ENCODE measurements at places on chromosomes 3 and 15.

DNA sequence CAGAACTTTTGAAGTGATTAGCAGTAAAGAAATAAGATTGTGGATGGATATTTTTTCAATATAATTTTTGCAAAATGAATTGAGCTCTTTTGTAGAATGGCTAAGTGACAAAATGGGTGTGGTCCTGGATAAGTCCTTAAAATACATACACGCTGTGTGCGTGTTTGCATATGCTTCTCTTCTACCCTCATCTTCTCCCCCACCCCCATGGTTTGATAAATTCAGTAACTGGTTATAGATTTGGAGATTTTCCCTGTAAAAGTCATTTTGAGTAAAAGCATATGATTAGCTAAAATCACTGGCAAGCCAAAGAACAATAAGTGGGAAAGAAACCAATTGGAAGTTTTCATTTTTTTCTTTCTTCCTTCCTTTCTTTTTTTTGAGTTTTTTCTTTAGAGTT, 453.9 kb upstream of the MDFIC2 start:
- DNase-seq, result no peak

DNA sequence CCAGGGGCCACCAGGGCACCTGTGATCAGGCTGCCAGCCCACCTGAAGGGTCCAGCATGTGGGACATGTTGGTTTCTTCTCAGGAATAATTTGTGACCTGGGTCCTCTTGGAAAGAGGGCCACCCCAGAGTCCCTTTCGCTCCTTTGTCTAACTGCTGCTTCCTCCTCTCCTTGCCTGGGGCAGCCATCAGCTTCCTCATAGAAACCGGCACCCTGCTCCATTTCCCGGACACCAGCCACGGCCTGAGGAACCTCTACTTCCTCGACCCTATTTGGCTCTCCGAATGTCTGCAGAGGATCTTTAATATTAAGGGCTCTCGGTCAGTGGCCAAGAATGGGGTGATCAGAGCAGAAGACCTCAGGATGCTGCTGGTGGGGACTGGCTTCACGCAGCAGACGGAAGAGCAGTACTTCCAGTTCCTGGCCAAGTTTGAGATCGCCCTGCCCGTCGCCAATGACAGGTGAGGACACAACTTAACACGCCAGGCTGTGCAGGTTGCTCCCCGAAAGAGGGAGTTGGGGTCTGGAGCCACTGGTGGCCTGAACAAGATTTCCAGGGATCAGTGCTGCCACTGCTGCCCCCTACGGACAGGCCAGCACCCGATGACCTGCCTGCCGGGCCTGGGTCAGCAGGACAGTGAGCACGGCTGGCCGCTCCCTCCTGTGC, 109.7 kb downstream of the LRRK1 start:
- DNase-seq, result peak; percentile 52

GRCh38 chr3:87398168-87398801, 121.9 kb upstream of the POU1F1 start:
- DNase-seq, result no peak

DNA sequence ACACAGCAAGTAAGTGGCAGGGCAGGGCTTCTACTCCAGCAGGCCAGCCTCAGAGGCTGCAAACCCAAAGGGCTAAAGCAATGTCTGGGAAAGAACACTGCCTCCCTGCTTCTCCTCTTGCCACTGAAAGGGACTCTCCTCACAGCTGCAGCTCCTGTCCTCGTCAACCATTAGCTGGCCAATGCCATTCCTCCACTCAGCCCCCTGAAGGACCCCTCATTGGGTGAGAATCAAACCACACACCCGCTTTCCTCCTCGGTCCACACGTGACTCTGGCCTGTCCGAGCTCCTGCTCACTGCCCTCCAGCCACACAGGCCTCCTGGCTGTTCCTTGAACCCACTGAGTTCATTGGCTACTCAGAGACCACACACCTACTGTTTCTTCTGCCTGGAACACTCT, 253.7 kb upstream of the TLE3 start:
- no peak for DNase-seq

DNA sequence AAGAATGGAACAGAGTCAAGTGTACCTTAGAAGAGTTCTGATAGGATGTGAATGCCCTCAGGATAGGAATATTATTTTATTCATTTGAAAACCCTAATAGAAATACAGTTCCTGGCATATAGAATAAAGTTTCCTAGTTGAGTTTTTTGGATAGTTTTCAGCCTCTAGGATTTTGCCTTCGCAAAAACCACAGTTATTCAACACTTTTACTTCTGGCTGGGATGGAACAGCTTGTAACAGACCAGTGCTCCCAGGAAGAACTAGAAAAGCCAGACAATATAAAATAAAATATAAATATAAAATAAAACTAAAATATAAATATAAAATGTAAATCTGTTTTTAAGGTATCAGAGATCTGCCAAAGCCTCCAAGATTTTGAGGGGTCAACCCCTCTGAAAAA, 27.5 kb upstream of the RARB start:
- DNase-seq, result no peak

DNA sequence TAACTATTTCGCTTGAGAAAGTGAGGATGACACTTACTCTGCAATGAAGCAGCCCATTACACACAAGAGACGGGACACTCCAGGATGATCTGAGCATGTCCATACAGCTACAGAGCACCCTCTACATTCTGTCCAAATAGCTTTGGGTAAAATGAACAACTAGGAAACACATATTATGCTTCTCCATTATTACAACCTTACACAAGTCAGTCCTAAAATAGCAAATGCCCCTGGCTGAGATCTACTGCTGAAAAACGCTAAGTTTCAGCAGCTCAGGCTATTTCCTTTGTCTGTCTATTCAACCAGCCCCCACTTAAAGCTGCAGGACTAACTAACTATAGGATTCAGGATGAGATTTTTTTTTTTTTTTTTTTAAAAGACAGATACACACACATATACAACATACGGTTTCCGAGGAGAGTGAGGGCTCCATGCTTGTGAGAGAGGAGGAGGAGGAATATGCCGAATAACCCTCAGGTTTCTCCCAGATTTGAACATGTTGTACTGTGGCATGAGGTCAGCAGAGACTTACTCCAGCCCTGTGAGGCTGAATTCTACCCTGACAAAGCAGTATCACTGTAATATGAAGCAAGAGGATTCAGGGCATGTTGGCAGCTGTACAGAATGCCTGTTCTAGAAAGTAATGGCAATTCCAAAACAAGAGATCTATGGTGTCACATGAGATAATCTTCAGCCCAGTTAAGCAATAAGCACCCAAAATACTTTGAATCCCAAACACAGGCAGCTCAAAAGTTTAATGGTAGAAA, 117.3 kb upstream of the PLXND1 start:
- no peak for DNase-seq

- no peak for DNase-seq
Observed at GRCh38 chr15:41401904-41402267, 410 bp downstream of the NDUFAF1 start.

DNA sequence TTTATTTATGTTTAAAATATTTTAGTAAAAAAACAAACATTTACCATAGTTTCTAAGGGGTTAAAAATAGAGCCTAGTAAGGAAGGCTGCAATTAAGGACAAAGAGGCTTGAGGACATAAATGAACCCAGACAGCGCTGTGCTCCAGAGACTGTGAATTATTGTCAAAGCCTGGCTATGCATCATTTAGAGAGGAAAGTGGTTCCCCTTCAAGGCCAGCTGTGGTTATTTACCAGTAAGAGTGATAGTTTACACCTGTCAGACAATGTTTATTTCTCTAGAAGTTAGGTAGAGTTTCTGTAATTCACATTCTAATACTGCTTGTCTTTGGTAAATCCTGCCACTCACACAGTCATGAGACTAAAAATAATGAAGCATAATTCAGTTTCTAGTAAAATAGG, 32.4 kb upstream of the PIK3R4 start:
- DNase-seq, result no peak

DNA sequence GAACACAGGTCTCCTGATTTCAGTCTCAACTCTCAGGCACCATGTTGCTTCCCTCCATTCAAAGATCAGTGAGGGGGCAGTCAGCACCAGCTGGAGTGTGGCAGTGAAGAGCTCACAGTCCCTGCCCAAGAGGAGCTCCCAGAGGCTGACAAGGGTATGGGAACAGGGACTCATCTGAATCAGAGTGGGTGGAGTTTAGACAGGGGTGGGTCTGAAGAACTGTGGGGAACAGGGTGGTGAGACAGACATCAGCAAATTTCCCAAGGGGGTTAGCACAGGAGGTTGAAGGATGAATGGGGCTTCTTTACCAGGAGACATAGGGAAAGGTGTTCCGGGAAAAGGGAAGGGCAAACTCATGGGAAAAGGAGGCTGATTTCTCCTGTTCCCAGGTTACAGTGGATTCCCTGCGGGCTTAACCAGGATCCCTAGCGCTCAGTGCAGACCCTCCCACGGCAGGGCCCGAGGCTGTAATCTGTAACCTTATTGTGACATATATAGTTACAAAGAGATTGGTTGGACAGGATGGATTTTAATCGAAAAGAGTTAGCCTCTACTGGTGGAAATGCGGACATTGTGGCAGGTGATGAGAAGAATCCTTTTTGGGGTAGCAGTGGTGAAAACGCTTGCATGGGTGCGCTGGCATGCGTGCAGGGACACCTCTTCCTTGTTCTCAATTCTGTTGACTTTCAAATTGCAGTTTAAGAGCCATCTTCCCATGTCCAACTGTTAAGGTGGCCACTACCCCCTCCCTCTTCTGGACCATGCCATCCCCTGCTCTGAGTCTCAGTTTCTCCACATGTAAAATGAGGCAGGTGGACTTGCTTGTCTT, 160.3 kb downstream of the SMAD6 start:
- DNase-seq, result peak; percentile 28

DNA sequence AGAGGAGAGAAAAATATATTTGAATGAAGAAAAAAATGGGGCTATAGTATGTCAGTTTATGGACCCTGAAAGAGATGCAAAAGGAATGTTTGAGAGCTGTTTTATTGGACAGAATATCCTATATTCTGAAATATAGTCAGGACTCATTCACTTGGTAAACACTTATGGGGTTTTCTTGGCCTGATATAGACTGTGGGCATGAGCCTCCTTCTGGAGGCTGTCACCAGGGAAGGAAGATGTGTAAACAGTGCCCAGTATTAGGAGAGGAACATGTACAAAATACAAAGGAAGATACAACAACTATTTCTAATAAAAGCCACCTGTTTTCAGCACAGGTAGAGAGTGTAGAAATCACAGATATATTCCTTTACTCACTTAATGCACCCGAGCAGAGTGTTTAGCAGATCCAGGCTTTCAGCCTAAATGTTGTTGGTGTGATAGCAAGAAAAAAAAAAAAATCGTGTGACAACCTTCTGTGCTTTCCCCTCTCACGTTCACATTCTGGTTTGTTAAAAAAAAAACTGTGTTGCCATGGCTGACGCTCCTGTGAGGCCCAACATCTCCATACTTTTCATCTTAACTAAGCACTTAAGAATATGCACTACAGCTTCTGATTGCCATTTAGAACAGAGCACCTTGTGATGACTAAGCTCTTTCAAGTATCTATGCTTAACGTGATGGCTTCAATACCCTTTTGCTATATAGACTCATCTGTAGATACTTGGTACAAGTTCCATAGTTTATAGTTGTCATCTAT, 134.1 kb downstream of the MBNL1 start:
- no peak for DNase-seq

GRCh38 chr15:41891946-41892345, 1.9 kb downstream of the SPTBN5 start:
- DNase-seq, result no peak

GRCh38 chr3:122004991-122005565, 17.0 kb downstream of the ILDR1 start:
- DNase-seq, result no peak

DNA sequence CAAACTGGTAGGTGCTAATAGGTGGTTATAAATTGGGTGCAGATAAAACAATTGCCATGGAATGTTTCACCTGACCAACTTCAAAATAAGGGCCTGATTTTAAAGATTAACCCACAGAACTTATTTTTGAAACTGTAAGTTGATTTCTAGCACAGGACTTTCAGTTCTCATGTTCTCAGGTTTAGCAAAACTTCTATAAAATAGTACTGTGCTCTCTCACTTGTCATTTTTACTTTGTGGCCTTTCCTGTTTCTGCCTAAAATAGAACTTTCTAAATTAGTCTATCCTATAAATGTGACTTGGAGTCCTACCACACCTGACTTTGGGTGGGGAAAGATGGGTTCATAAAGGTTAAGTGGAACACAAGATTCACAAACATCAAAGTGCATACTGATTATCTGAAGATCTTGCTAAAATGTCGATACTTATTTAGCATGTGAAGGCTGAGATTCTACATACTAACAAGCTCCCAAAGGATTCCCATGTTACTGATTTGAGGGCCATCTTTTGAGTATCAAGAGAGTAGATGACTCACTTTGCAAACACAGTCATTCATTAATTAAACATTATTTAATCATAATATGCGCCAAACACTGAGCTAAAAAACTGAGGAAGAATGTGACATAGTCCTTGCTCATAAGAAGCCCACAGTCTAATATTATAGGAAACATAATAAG, 38.6 kb downstream of the BTLA start:
- DNase-seq, result no peak

- DNase-seq, result peak; percentile 86
Observed at GRCh38 chr3:50226888-50227389, 9.1 kb upstream of the GNAI2 start.

DNA sequence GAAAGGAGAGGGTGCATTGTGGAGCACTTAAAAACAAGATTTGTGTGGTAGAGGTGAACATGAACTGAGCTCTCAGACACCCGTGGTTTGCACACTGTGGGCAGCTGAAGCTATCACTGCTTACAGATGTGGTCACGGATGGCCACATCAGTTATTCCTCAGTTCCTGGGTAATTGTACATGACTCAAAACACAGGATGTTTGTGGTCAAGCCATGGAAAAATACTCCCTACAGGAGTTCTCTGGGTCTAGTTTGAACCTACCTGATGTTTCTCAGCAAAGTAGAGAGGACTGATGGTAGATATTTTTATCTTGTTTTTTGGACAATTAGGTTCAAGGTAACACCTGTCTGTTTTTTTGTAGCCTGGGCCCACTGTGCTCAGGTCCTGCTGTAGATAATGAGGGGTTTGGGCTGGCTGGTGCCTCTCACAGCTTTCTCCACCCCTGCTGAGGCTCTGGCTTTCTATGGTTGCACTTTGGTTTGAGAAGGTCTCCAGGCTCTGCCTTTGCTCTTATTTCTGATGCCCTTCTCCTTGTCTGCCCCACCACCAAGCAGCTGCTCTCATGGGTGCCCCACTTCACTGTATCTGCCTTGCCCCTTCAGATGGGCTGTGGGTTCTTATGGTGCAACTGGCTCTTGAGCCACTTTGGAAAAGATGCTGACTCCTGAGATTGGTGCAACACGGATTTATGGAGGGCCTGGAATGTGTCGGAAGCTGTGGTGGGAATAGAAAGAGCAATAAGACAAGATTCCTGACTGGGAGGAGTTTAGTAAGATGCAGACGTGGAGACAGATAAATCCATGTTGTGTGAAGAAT, 40.1 kb downstream of the CDCP1 start:
- no peak for DNase-seq

- DNase-seq, result no peak
Observed at GRCh38 chr3:60636846-60637245, 614.4 kb downstream of the FHIT start.

- no peak for DNase-seq
Observed at GRCh38 chr3:53478921-53479664, 15.3 kb upstream of the CACNA1D start.

- DNase-seq, result no peak
Observed at GRCh38 chr15:43440721-43441281, 52.2 kb downstream of the TP53BP1 start.

- DNase-seq, result no peak
Observed at GRCh38 chr3:46466871-46467403, 2.2 kb upstream of the LTF start.

All from posterior vena cava (tissue), 2 donors.